ENCODE measurements at places on chromosomes 2 and 18. TPM values are rescaled to one million over a fixed set of nuclear protein-coding genes. Genes with fewer than 3 reads are reported as not detected.

DNA sequence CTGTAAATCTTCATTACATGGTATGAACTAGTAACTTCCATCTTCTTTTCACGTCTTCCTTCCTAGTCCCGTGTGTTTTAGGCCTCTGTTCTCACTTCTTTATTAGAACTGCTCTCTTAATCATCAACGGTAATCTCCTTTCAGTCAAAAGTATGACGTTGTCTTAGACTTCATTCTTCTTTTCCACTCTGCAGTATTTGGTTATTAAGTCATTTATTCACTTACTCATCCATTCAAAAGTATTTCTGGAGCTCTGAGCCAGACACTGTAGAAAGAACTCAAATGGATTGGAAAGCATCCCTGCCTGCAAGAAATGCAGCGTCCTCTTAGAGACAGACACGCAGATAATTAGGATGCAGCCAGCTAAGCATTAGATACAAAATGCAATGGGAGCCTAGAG, 494.6 kb upstream of the NRP2 start:
- H3K27me3 ChIP-seq: no peaks in the 10 kb centered on the region
- no peak overlapping the region for H3K4me3 ChIP-seq
- no peaks in the 10 kb centered on the region for H3K4me1 ChIP-seq
- H3K36me3 ChIP-seq: no peaks in the 10 kb centered on the region

DNA sequence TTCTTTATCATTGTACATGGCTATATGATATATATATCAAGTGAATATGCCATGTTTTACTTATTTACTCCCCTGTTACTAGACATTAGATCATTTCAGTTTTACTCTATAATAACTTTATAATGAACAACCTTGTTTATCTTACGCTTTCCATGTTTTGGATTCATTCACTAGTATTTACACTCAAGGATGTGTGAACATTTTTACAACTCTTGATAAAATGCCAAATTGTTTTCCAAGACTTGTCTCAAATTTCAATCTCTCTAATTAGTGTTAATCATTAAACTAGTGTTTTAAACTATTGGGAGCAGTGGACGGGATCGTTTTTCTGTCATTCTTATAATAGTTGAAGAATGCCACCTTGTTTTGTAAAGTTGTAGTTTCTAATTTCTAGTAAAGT, 51.5 kb upstream of the B3GNT7 start:
- no peaks in the 10 kb centered on the region for H3K36me3 ChIP-seq
- H3K27ac ChIP-seq: no peak overlapping the region
- H3K4me3 ChIP-seq: no peak overlapping the region
- DNase-seq: no peak
- H3K4me1 ChIP-seq: no peaks in the 10 kb centered on the region

- H3K27me3 ChIP-seq: no peaks in the 10 kb centered on the region
- H3K36me3 ChIP-seq: no peaks in the 10 kb centered on the region
- no peak for DNase-seq
- peaks cover 2% of the 10 kb centered on the region for H3K4me1 ChIP-seq
- H3K27ac ChIP-seq: no peak overlapping the region
- no peak overlapping the region for H3K4me3 ChIP-seq
These were observed 294.8 kb downstream of the ZEB2 start for GRCh38 chr2:144225076-144225475.

GRCh38 chr2:100959225-100959880, 42.7 kb upstream of the RPL31 start:
- no peaks in the 10 kb centered on the region for H3K4me1 ChIP-seq
- no peak overlapping the region for H3K27ac ChIP-seq
- no peak for DNase-seq
- H3K4me3 ChIP-seq: no peak overlapping the region
- no peaks in the 10 kb centered on the region for H3K27me3 ChIP-seq
- H3K36me3 ChIP-seq: no peaks in the 10 kb centered on the region

DNA sequence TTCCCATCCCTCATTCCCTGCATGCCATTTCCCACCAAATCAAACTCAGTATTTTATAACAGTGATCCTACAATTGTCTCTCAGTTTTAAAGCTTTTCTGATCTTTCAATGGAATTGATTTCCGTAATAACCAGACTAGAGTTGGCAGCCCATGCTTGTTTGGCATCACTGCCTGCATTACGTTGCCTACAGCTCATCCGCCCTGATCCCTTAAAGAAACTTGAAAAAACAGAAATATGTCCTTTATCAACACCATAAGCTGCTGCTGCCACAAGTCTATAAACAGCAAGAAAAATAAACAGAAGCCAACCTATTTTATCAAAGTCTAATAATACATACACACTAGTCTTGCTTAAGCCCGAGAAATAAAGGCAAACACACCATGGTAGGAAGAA, 331.0 kb downstream of the METTL4 start:
- no peaks in the 10 kb centered on the region for H3K27me3 ChIP-seq
- no peaks in the 10 kb centered on the region for H3K4me1 ChIP-seq
- H3K27ac ChIP-seq: no peak overlapping the region
- H3K36me3 ChIP-seq: no peaks in the 10 kb centered on the region
- no peak for DNase-seq

- no peak for DNase-seq
- H3K4me3 ChIP-seq: no peak overlapping the region
- H3K36me3 ChIP-seq: no peaks in the 10 kb centered on the region
- H3K27ac ChIP-seq: no peak overlapping the region
- no peaks in the 10 kb centered on the region for H3K27me3 ChIP-seq
These were observed 277.3 kb downstream of the LRATD1 start for GRCh38 chr2:14909795-14910194.

The LYPD6B gene
- 8.5 TPM for total RNA-seq

DNA sequence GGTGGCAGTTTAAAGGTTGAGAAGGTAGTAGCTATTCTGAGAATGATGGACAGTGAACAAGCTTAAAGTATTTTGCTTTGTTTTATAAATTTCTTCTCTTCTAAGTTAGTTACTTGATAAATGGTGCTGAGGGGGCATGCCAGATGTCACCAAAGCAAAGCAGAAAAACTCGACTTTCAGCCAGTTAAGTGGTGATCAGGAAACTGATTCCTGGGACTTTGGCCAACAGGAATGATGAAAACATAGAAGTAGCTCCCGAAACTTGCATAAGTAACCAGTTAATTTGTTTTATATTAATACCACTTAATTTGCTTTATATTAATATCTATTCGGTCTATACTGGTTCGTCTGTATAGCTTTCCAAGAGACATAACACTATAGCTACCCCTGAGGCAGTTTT, 82.6 kb downstream of the FANCL start:
- H3K36me3 ChIP-seq: no peaks in the 10 kb centered on the region
- H3K4me3 ChIP-seq: no peak overlapping the region
- no peak overlapping the region for H3K27ac ChIP-seq
- no peaks in the 10 kb centered on the region for H3K27me3 ChIP-seq
- no peak for DNase-seq

- H3K27me3 ChIP-seq: no peaks in the 10 kb centered on the region
- peaks cover 27% of the 10 kb centered on the region for H3K4me1 ChIP-seq
- peak; percentile 88 for DNase-seq
- H3K27ac ChIP-seq: peak overlapping the region; percentile 73
- H3K36me3 ChIP-seq: no peaks in the 10 kb centered on the region
- peak overlapping the region; percentile 35 for H3K4me3 ChIP-seq
These were observed 6.8 kb downstream of the ZFP36L2 start for GRCh38 chr2:43219383-43220228.

DNA sequence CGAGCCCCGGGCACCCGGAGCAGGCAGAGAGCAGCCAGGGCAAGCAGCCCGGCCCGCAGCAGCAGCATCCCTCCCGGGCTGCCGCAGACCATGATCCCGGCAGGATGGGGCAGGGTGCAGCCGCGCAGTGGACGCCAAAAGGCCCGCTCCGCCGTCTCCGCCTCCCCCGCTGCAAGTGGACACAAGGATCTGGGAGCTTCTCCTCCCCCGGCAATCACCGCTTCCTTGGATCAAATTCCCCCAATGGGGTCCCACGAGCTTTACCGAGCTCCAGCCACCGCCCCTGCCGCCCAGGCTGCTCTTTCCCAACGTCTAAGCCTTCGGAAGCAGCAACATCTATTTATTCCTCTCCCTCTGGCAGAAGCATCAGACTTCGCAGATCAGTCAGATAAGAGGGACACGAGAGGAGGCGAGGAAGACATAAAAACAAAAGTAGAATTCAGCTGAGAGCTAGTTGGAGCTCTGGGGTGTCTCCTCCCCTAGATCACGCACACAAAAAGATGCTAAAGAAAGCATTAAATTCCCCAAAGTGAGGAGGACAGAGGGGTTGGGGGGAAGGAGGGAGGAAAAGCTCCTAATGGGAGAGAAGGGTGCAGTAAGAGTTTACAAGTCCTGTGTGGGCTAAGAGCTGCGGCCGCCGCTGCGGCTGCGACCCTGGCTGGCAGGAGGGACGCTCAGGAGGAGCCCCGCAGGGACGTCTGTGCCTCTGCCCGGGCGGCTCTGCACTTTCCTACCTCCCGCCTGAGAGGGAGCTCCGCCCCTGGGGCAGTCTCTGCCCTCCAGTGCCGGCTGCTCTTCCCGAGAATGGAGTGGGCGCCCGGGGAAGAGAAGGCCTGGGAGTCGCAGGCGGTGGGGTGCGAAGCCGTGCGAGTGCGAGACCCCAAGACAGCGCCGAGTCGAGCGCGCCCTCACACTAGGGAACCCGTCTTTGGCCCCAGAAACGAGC, at the start of gene FRZB:
FRZB (minus strand) TSS at position 177 of the 946 bp plus-strand sequence; CDS start at position 92, 85 bp downstream.
- no peaks in the 10 kb centered on the region for H3K36me3 ChIP-seq
- peak within 1 kb of the TSS; percentile 50 for H3K4me3 ChIP-seq
- no peaks in the 10 kb centered on the region for H3K27me3 ChIP-seq
- no peak within 1 kb of the TSS for H3K27ac ChIP-seq

DNA sequence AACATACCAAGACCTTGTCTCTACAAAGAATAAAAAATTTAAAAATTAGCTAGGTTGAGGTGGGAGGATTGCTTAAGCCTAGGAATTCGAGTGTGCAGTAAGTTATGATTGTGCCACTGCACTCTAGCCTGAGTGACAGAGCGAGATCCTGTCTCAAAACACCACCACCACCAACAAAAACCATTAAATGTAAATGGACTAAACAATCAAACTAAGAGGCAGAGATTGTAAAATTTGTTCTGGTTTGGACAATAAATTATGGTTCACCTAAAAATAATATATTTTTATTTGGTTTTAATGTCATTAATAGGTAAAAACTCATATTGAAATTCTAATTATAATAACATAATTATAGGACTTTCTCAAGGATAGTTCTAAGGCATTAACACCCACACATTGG, 9.9 kb upstream of the ATIC start:
- H3K27me3 ChIP-seq: no peaks in the 10 kb centered on the region
- H3K27ac ChIP-seq: no peak overlapping the region
- no peaks in the 10 kb centered on the region for H3K4me1 ChIP-seq
- DNase-seq: no peak
- H3K4me3 ChIP-seq: no peak overlapping the region
- no peaks in the 10 kb centered on the region for H3K36me3 ChIP-seq

- no peak overlapping the region for H3K27ac ChIP-seq
- no peak overlapping the region for H3K4me3 ChIP-seq
- no peaks in the 10 kb centered on the region for H3K27me3 ChIP-seq
- no peak for DNase-seq
- peaks cover 1% of the 10 kb centered on the region for H3K4me1 ChIP-seq
These were observed 22.6 kb downstream of the ZNF236 start for GRCh38 chr18:76844742-76845477.

The ABCG5 gene
- total RNA-seq: not detected

GRCh38 chr2:29281086-29281915, 166.1 kb downstream of the CLIP4 start:
- no peak overlapping the region for H3K4me3 ChIP-seq
- H3K4me1 ChIP-seq: no peaks in the 10 kb centered on the region

- no peak for DNase-seq
- no peak overlapping the region for H3K27ac ChIP-seq
These were observed 24.8 kb upstream of the PTMA start for GRCh38 chr2:231683292-231684235.

The SP140L gene
- total RNA-seq: 16.5 TPM

DNA sequence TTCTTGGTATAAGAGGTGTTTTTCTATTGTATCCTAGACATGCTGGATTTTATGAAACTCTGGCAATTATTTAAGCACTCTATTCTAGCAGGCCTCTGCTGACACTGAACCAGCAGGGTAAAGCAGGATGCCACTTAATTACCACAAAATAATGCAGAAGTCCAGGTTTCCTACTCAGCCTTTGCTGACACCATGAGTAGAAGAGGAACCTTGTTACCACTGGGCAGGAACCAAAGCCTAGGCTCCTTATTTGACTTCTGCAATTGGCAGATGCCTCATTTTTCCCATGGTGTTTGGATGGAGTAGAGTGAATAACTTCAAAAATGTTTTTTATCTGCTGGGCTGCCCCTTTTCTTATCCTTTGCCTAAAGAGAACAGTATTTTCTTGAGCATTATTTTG, 60.8 kb downstream of the THNSL2 start:
- H3K27ac ChIP-seq: no peak overlapping the region
- H3K36me3 ChIP-seq: no peaks in the 10 kb centered on the region
- H3K27me3 ChIP-seq: no peaks in the 10 kb centered on the region
- H3K4me1 ChIP-seq: no peaks in the 10 kb centered on the region

DNA sequence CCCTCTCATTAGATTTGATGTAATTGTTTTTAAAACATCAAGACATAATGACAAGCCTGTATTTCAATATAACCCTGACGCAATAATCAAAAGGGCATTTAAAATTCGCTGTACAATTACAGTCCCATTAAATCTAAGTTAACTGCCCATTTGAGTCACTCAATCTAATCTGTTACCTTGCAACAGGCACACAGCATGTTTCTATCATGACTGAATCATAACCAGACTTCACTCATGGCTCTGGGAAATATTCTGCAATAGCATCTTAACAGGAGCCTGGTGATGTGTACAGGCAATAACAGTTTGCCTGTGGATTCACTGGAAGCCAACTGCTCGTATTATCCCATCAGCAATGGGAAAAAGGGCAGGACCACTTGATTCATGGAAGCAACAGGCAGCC, 142.3 kb upstream of the NCKAP5 start:
- H3K27me3 ChIP-seq: no peaks in the 10 kb centered on the region
- no peak for DNase-seq
- H3K36me3 ChIP-seq: no peaks in the 10 kb centered on the region

GRCh38 chr2:218066926-218067515, 2.0 kb upstream of the RUFY4 start:
- no peak overlapping the region for H3K4me3 ChIP-seq
- peaks cover 2% of the 10 kb centered on the region for H3K4me1 ChIP-seq
- H3K27ac ChIP-seq: no peak overlapping the region
- DNase-seq: no peak

GRCh38 chr2:195343942-195344530, 313.0 kb upstream of the SLC39A10 start:
- H3K27ac ChIP-seq: no peak overlapping the region
- no peak for DNase-seq
- H3K4me3 ChIP-seq: no peak overlapping the region
- no peaks in the 10 kb centered on the region for H3K36me3 ChIP-seq

The ACAA2 gene
- total RNA-seq: 43.1 TPM

GRCh38 chr2:8851811-8852560, 14.6 kb upstream of the KIDINS220 start:
- no peaks in the 10 kb centered on the region for H3K4me1 ChIP-seq
- no peaks in the 10 kb centered on the region for H3K36me3 ChIP-seq
- H3K27me3 ChIP-seq: no peaks in the 10 kb centered on the region
- no peak overlapping the region for H3K4me3 ChIP-seq
- H3K27ac ChIP-seq: no peak overlapping the region

The SLC9A2 gene
- 0.12 TPM for total RNA-seq

DNA sequence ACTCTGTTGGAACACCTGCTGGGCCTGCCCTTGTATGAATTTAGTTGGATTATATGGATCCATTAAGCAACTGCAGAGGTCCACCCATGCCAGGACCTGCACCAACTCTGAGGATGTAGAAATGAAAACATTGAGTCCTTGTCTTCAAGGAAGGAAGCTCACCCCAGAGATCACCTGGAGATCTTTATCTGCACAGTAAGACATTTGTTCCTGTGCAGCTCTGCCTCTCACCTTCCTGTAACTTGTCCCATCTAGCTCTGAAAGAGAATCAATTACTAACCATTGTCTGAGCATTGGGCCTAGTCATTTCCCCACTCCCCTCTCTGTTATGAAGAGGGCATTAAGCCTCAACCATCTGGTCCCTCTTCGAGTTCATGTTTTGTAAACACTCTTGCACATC, 105.2 kb upstream of the YWHAQ start:
- H3K27ac ChIP-seq: no peak overlapping the region
- no peak for DNase-seq
- H3K27me3 ChIP-seq: no peaks in the 10 kb centered on the region
- H3K4me3 ChIP-seq: no peak overlapping the region
